Stimulated activated CD8-positive, alpha-beta memory T cell treated with anti-CD3 and anti-CD28 coated beads, Interleukin-4, amount 100 ng/mL, for 1 hour (primary cell): ENCODE measurements at places on chromosomes 13 and 19.

DNA sequence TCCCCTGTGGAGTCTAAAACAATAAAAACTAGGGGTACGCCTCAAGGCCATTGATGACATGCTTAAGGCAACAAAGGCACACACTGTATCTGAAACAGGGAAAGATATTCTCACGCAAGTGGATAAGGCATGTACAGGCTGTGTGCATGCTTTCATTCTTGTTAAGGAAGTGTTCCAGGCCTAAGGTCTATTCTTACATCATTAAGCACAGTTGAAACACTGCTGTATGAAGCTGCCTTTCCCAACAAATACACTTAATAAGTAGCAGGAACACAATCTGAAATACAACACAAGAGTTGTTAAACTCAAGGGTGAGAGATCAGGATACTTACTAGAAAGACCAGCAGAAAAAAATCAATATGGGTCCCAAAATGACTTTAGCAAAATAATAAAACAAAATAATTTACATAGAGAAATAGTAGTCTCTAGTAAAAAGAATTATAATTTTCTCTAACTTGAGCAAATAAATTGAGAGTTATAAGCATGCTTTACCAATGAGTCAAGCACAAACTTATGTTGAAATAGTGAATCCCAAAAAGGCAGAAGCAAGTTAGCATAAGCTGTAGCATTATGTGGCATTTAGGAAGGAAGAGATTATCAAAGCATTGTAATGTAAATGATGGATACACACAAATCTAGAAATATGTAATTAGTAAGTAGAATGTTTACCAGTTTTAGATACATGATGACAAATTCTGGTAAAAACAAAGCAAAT lies 796.9 kb downstream of the SLITRK1 start:
- no peak for DNase-seq

DNA sequence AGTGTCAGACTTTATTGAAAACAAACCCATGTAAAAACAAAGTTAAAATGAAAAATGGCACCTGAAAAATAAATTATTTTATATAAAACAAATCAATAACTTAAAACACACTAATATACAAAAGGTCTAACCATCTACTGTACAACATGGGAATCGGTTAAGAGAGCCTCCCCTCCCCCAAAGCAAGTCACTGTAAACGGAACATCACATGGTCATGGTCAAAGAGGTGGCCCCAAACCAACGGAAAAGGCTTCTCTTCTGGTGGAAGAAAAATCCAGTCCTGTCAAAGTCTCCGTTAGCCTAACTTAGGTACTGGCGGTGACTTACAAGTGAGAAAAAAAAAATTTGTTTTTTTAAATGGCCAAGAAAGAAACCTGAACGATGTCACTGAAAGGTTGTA lies 15.7 kb upstream of the TIMM44 start:
- no peak for DNase-seq

DNA sequence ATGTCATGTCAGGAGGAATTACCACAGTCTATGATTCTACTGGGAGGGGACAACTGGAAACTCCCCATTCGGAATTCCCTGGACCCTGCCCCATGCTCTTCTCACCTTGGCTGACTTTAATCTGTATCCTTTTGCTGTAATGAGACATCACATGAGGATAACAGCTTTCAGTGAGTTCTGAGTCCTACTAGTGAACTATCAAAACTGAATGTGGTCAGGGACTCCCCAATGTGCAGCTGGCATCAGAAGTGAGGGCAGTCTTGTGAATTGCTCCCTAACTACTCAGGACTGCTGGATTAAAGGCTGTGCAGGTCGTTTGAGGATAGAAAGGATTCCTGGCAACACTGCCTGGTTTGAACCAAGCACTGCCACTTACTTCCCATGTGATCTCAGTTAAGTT lies 15.2 kb downstream of the SIGLEC7 start:
- DNase-seq = no peak

- DNase-seq = no peak
Measured at GRCh38 chr13:100112186-100112838, 23.4 kb downstream of the PCCA start.
